ENCODE measurements at places on chromosomes 11 and 22. TPM values are rescaled to one million over a fixed set of nuclear protein-coding genes. Genes with fewer than 3 reads are reported as not detected.

Gene OR51E2
- not detected for total RNA-seq

Gene RBMXL2
- total RNA-seq = 0.15 TPM

Gene GRAP2
- total RNA-seq = not detected

Gene PANX1
- total RNA-seq = 67.7 TPM

Gene MAPK8IP2
- total RNA-seq = 1.2 TPM

Gene KCNE3
- total RNA-seq = 0.73 TPM

Gene THRSP
- not detected for total RNA-seq

Gene SEPTIN3
- 1.2 TPM for total RNA-seq

Gene TSPO
- total RNA-seq = 283 TPM

DNA sequence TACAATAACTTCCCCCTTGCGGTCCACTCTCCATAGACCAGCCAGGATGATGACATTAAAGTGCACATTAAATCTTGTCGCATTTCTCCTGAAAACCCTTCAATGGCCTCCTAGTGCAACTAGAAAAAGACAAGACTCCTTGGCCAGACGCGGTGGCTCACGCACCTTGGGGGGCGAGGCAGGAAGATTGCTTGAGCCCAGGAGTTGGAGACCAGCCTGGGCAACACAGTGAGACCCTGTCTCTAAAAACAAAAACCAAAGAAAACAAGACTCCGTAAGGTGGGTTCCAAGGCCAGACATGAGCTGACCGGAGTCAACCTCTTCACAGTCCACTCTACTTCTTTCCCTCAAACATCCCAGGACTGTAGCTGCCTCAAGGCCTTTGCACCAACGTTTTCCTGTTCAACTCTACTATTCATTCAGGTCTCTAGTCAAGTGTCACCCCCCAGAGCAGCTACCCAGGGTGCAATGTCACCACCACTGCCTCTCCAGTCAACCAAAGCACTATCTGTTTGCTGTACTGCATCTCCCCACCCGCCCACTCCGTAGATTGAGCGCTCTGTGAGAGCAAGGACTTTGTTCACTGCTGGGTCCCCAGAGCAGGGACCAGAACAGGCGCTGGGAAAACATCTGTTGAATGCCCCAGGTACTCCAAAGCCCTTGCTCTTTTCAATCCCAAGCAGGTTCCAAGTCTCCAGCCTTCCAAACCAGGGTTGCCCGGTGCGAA, 739 bp downstream of the ZMAT5 start:
- H3K4me3 ChIP-seq = peak overlapping the region; percentile 100
- no peak for DNase-seq
- peak overlapping the region; percentile 59 for H3K27ac ChIP-seq
- peaks cover 5% of the 10 kb centered on the region for H3K36me3 ChIP-seq
- peaks cover 9% of the 10 kb centered on the region for H3K4me1 ChIP-seq

DNA sequence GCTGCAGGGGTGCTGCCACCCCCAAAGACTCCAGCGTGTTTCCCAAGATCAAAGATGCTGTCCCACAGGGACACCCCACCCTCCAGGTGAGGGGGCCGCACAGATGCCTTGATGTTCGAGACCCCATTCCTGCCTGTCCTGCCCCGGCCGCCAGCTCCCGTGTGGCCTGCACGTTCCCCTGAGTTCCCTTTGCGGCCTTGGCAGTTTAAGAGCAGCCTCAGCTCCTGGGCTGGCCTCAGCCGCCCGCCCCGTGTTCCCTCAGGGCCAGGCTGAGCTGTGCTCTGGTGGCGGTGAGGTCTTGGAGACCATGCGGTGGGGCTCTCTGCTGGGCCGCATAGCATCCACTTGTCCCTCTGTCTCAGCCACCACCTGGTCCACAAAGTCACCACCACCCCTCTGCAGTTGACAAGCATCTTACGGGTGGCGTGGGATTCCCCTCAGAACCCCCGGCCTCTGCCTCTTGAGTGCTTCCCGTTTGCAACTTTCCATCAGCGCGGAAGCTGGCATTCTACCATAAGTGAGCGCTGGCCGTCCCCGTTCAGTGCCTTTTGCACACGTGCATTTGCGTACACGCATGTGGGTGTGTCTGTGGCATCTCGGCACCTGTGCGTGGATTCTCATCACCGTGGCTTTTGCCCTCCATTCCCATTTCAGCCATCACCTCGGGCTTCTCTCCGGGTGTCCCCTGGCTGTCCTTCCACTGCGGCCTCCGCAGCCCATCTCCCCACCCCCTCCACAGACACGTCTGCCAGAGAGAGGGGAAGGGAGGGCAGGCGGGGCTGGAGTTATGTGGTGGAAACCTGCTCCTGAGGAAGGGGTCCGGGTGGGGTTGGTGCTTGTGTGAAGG, 35.9 kb downstream of the CTTN start:
- H3K27me3 ChIP-seq = no peaks in the 10 kb centered on the region
- DNase-seq = no peak
- H3K36me3 ChIP-seq = peaks cover 74% of the 10 kb centered on the region
- no peaks in the 10 kb centered on the region for H3K4me1 ChIP-seq
- no peak overlapping the region for H3K4me3 ChIP-seq

GRCh38 chr11:625636-626268, 997 bp upstream of the CDHR5 start:
- H3K4me1 ChIP-seq = peaks cover 7% of the 10 kb centered on the region
- H3K27me3 ChIP-seq = no peaks in the 10 kb centered on the region
- no peak overlapping the region for H3K4me3 ChIP-seq
- no peak for DNase-seq

GRCh38 chr11:110962921-110963320, 250.7 kb upstream of the ARHGAP20 start:
- no peaks in the 10 kb centered on the region for H3K36me3 ChIP-seq
- no peak for DNase-seq
- H3K4me3 ChIP-seq = no peak overlapping the region
- H3K4me1 ChIP-seq = no peaks in the 10 kb centered on the region
- H3K27ac ChIP-seq = no peak overlapping the region

DNA sequence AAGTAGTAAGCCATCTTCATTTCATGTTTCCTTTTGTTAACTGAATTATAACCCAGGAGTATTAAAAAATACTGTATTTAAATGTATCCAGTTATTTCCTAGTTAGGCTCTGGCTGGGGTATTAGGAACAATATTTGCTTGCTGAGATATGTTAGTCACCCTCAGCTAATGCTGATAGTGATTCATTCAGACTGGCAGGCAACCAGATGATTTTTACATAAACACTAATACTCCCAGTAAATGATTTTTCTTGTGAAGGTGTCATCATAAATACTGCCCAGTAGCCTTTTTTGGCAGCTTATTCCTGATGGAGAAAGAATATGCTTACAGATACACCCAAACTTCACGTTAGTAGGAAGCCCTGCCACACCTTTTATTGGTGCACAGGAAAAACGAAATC, 8.1 kb downstream of the YWHAH start:
- H3K27ac ChIP-seq = peak overlapping the region; percentile 67
- peak; percentile 72 for DNase-seq
- peaks cover 30% of the 10 kb centered on the region for H3K4me1 ChIP-seq
- H3K4me3 ChIP-seq = no peak overlapping the region

- no peak overlapping the region for H3K27ac ChIP-seq
- no peaks in the 10 kb centered on the region for H3K36me3 ChIP-seq
Measured at GRCh38 chr11:120660024-120660565, 148.5 kb downstream of the GRIK4 start.

DNA sequence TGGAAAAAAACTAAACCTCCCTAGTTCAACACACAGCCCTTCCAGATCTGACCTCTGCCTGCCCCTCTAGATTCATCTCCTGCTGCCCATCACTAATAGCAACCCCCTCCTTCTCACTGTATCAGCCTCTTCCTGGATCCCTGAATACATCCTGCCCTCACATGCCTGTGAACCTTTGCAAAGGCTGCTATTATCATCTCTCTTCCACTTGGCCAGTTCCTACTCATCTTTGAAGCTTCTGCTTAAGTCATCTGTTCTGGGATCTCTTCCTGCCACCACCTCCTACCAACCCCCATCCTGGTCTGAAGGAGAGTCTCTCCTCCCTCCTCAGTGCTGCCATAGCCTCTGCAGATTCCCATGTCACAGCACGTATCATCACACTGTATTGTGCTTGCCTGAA, 38.0 kb upstream of the AMOTL1 start:
- no peaks in the 10 kb centered on the region for H3K36me3 ChIP-seq
- H3K4me1 ChIP-seq = peaks cover 78% of the 10 kb centered on the region
- no peaks in the 10 kb centered on the region for H3K27me3 ChIP-seq
- no peak overlapping the region for H3K27ac ChIP-seq
- H3K4me3 ChIP-seq = no peak overlapping the region

DNA sequence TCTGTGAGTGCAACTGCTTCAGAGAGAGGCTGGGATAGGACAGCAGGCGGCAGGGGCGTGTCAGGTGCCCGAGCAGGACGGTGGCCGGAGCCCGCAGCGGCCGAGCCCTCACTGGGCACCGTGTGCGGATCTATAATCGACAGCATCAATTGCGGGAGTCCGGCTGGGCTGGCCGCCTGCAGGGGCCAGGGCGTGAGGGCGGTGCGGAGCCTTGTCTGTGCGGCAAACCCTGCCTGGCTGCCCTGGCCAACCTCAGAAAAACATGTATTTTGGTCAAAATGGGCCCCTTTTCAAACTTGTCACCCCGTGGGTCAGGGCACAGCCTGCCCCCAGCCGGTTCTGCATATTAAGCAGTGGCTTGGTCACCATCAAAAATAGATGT, 91.3 kb upstream of the KCNQ1OT1 start:
- no peak overlapping the region for H3K27ac ChIP-seq
- no peaks in the 10 kb centered on the region for H3K4me1 ChIP-seq
- H3K4me3 ChIP-seq = no peak overlapping the region

GRCh38 chr11:36292311-36292722, 3.1 kb upstream of the COMMD9 start:
- peaks cover 8% of the 10 kb centered on the region for H3K4me1 ChIP-seq
- peak; percentile 67 for DNase-seq
- H3K4me3 ChIP-seq = no peak overlapping the region
- H3K36me3 ChIP-seq = no peaks in the 10 kb centered on the region
- no peak overlapping the region for H3K27ac ChIP-seq

DNA sequence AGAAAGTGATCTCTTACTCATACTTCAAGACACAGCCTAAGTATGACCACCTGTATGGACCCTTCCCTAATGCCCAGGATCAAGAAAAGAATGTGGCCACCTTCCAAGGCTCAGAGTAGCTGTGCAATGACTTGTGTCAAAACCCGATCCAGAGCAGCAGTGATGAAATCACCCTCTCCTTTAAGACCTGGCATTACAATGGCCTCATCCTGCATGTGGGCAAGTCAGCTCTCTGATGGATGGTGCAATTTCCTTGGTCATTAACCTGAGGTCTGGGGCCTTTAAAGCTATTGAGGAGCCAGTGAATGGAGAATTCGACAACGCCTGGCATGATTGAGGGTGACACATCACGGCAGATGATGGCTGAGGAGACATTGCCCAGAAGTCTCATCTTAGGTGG, 9.1 kb upstream of the TUBA8 start:
- H3K27me3 ChIP-seq = no peaks in the 10 kb centered on the region
- H3K36me3 ChIP-seq = no peaks in the 10 kb centered on the region
- no peaks in the 10 kb centered on the region for H3K4me1 ChIP-seq
- H3K4me3 ChIP-seq = no peak overlapping the region

GRCh38 chr11:65448418-65449105, 26.0 kb downstream of the NEAT1 start:
- no peak overlapping the region for H3K27ac ChIP-seq
- no peaks in the 10 kb centered on the region for H3K27me3 ChIP-seq
- peaks cover 6% of the 10 kb centered on the region for H3K4me1 ChIP-seq
- no peaks in the 10 kb centered on the region for H3K36me3 ChIP-seq

DNA sequence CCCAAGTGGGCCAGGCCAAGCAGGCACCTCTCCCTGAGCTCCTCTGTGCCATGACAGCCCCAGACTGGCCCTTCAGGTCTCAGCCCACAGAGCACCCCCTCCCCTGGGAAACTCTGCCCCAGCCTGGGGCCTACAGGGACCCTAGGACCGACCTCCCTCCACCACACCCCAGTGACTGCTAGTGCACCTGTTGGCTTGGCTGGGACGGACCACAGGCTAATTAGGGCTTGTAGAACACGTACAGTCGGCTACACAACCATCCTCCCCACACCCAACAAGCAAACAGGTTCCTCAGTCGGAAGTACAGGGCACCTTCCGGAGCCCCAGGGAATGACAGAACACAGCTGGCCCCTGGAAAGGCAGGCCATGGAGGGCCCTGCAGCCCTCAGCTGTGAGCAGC, 4.3 kb downstream of the SBF1 start:
- H3K36me3 ChIP-seq = no peaks in the 10 kb centered on the region
- DNase-seq = no peak
- H3K4me1 ChIP-seq = peaks cover 32% of the 10 kb centered on the region
- H3K27ac ChIP-seq = 0 out of 2 replicates have a peak overlapping the region, but pooled peaks have one; percentile 16

- no peak overlapping the region for H3K4me3 ChIP-seq
- peaks cover 38% of the 10 kb centered on the region for H3K4me1 ChIP-seq
- peak overlapping the region; percentile 55 for H3K27ac ChIP-seq
- peak; percentile 88 for DNase-seq
Measured at GRCh38 chr11:18798799-18799469, 7.3 kb upstream of the PTPN5 start.

GRCh38 chr11:66557733-66558326, 10.6 kb downstream of the CTSF start:
- no peak overlapping the region for H3K4me3 ChIP-seq
- no peaks in the 10 kb centered on the region for H3K27me3 ChIP-seq
- H3K36me3 ChIP-seq = no peaks in the 10 kb centered on the region
- no peak for DNase-seq
- H3K4me1 ChIP-seq = no peaks in the 10 kb centered on the region
- H3K27ac ChIP-seq = no peak overlapping the region

DNA sequence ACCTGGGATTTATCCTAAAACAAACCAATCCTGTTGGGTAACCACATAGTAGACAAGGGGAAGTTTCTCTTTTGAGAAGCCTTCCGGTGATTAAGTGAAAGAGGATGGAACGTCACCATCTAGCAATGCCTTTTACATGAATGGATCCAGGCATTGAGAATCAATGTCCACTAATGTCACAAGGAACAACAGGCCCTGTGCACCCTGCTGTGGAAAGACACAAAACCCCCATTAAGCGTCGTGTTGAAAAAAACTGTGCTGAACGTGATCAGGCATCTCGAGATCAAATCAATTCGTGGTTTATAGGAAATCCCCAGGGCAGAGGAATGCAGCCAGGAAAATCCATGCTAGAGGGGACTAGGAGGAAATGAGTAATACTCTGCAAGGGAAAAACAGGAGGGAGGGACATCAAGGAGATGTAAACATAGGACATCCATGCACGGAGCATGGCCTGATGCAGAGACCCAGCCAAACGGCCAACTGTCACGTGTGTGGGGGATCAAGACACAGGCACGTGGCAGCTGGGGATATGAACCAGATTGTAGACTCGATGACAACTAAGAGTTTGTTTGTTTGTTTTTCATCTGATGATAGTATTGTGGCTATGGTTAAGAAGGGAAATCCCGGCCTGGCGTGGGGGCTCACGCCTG, 38.6 kb upstream of the CARS1 start:
- H3K4me1 ChIP-seq = peaks cover 22% of the 10 kb centered on the region
- H3K27ac ChIP-seq = peak overlapping the region; percentile 86
- no peaks in the 10 kb centered on the region for H3K27me3 ChIP-seq
- no peaks in the 10 kb centered on the region for H3K36me3 ChIP-seq
- peak overlapping the region; percentile 51 for H3K4me3 ChIP-seq
